ENCODE measurements at places on chromosomes 12 and 14.

DNA sequence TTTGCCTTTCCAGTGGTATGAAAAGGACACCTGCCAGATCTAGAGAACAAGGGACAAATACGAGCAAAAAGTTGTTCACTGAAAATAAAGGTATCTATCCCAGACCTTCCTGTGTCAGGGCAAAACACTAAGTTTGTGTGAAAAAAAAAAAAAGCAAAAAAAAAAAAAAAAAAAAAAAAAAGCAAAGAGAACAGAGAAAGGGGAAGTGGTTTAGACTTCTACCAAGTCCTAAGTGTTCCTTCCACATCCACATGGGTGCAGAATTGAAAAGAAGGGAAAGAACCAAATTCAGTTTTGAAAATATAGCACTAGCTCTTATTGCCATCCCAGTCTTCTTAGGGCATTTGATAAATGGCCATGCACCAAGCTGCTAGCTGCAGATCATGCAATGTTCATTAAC is 41.7 kb downstream of the ZCRB1 start:
- DNase-seq: no peak

DNA sequence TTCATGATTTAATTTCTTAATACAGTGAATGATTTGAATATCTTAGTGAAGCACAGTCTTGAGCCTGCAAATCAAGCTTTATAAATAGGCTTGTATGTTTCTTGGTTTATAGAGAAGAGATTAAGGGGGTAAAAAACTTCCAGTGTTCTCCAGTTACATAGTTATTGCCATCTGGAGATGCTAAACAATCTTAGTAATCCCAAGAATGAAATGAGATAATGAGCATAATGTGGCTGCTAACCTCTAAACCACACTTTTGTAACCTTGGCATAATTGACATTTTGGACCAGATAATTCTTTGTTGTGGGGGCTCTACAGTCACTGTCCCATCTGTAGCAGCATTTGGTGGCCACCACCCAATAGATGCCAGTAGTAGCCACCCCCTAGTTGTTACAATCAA is 316.8 kb downstream of the CCDC91 start:
- DNase-seq: no peak

DNA sequence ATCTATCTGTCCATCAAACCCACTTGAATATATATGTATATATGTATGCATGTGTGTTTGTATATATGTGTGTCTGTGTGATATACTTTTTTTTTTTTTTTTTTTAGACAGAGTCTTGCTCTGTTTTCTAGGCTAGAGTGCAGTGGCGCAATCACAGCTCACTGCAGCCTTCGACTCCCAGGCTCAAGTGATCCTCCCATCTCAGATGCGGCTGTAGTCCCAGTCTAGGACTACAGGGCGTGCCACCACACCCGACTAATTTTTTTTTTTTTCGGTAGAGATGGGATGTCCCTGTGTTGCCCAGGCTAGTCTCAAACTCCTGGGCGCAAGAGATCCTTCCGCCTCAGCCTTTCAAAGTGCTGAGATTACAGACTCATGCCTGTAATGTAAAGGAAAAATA is 13.0 kb upstream of the APOBEC1 start:
- DNase-seq: no peak

- DNase-seq: no peak
Observed at GRCh38 chr12:96189781-96190180, 4.4 kb upstream of the ELK3 start.

DNA sequence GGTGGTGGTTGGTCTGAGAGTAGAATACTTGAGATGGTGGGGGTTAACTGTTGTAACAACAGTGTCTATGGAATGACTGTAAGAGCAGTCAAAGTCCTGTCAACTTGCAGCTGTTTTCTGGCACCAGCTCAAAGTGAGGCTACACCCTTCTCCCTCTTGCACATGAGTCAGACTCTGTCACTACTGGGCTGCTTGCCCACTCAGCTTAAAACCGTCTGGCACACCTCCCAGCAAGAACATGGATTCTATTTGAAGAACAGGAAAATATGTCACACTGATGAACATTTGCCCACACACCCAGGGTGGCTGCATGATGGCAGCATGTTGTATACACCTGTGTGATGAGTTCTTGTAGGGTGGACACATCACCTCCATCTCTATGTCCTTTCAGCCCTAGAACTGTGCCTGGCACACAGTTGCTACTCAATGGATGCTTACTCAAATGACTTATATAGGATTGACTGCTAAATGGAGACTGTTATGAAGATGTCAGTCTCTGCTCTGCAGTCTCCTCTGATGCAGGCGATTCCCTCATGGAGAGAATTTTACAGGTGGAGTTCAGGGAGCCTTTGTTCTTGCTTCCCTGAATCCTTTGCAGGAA is 19.3 kb upstream of the SERPINA6 start:
- DNase-seq: no peak
